Thoracic aorta (tissue), 2 donors: ENCODE measurements at places on chromosomes 1 and 21. TPM values are rescaled to one million over a fixed set of nuclear protein-coding genes. Genes with fewer than 3 reads are reported as not detected.

MEX3A gene
- total RNA-seq: 0.42 TPM

CD101 gene
- 1.8 TPM for total RNA-seq

CYP4A11 gene
- total RNA-seq: not detected

IL24 gene
- total RNA-seq: not detected

PPFIA4 gene
- 16.5 TPM for total RNA-seq
